ENCODE measurements at places on chromosomes 3 and 15.
A peak's percentile ranks its signal among the peaks of the same experiment; 100 is the strongest.

DNA sequence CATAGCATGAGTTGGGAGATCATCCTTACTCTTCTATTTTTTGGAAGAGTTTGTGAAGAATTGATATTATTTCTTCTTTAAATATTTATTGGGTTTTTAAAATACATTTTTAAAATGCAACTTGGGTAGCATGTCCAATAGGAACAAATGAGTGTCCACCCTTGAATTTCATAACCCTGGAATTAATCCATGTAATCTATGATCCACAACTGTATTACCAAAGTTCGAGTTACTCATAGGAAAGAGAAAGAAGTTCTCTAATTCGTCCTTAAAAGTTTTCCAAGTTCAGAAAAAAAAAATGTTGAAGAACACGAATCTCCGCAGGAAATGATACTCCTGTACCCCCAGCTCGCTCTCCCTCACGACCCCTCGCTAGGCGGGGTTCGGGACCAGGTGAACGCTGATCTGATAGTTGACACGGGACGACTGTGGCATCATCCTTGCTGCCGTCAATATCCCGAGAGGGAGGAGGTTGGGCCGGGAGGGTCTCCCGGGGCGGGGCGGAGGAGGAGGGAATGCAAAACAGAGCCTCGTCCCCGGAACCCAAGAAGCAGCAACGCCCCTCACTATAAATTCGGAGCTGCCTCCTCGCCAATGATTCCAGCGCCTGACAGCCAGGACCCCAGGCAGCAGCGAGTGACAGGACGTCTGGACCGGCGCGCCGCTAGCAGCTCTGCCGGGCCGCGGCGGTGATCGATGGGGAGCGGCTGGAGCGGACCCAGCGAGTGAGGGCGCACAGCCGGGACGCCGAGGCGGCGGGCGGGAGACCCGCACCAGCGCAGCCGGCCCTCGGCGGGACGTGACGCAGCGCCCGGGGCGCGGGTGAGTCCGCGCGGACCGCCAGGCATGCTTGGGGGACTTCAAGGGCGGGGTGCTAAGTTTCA lies at the start of gene AGTR1:
Gene AGTR1, plus strand, starts transcription at position 598 of the 884 bp plus-strand sequence. CDS start 43,133 bp downstream, outside the sequence.
- peak; percentile 61 for DNase-seq

DNA sequence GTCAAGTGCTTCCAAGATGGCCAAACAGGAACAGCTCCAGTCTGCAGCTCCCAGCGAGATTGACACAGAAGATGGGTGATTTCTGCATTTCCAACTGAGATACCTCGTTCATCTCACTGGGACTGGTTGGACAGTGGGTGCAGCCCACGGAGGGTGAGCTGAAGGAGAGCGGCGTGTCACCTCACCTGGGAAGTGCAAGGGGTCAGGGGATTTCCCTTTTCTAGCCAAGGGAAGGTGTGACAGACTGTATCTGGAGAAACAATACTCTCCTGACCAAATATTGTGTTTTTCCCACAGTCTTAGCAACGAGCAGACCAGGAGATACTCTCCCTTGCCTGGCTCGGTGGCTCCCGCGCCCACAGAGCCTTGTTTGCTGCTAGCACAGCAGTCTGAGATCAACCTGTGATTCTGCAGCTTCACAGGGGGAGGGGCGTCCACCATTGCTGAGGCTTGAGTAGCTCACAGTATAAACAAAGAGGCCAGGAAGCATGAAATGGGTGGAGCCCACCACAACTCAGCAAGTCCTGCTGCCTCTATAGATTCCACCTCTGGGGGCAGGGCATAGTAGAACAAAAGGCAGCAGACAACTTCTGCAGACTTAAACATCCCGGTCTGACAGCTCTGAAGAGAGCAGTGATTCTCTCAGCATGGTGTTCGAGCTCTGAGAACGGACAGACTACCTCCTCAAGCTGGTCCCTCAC lies 293.5 kb upstream of the SUCLG2 start:
- DNase-seq: no peak

DNA sequence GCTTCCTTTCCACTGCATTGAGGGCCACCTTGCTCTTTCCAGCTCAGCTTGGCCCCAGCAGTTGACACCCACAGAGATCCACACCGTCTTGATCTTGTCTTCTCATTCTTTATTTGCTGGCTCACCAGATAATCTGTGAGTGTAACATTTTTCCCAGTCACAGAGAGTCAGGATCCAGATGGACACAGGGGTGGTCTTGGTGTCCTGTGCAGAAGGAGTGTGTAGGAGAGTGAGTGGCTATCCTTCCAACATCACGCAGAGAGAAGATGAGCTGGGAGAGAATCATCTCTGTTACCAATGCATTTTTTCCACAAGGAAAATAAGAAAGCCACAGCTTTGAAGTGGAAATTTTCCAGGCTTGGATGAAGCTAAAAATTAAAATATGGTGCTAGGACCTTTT lies 100.1 kb downstream of the EPHB1 start:
- no peak for DNase-seq

DNA sequence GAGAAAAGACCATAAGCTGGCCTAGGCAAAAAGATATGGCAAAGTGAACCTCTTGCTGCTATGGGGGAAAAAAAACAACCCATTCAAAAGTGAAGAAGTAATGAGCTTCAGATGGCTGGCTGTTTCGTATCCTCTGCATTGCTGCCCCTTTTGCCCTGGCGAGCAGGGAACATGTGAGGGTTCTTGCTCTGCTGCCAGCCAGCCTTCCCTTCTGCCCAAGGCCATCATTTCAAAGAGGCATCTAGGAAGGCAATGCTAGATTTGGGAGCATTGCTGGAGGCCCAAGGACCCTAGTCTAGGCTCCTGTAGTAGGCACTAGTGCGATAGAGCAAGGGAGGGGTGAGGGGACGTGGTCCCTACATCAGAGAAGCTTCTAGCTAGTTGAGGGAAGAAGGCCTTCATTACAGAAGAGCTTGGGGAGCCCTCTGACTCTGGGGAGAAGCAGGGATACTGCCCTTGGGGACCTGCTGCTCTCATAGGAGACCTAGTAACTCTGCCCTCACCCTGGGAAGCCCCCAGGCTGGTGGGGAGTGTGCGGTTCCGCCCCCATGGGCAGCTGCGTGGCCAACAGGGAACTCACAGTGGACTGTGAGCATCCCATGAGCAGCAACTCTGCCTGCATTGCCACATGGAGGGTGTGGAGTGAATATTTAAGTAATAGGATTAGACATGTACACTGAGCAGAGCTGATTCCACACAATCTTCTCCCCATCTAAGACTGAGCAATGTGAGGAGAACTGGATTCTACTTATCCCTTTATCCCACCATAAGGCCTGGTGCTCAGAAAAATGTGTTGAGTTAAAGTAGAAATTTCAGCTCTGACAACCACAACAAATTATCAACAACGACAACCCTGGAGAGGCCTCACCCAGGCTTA lies 21.3 kb downstream of the ITGA11 start:
- DNase-seq: no peak

DNA sequence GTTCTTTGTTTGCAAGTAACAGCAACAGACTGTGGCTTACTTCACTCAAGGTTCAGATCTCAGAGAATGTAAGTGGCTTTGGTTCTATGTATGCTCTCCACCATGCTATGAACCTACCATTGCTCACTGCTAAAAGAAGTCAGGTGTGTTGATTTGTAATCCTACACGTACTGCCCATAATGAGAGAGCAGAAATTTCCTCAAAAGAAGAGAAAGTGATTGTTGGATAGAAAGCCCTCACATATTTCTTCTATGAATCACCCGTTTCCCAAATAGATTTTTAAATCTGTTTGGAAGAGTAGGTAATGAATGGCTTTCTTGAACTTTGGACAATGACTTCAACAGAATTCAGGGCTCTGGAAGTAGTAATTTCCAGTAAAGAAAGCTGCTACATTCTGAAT lies 565.4 kb downstream of the ROBO2 start:
- no peak for DNase-seq

DNA sequence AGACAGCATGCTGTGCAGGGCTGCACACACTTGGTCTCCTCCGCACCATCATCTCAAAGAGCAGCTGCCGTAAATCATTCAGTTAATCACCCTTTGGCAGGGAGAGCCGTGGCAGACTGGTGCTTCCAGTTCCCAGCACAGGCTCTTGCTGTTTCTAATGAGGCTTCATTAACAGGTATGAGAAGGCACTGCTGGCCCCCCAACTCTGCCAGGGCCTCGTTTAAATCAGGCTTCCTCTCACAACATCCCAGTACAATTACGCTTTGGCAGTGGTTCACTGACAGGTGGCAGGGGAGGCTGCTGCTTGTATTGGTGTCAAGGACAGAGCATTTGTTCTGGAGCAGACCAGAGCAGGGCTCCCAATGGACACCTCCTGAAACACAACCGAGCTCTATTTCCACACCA lies 77.1 kb downstream of the BFSP2 start:
- DNase-seq: no peak

- no peak for DNase-seq
Measured at GRCh38 chr3:4196506-4197147, 106.5 kb upstream of the SETMAR start.

GRCh38 chr15:38069511-38070011 lies 135.1 kb downstream of the TMCO5A start:
- DNase-seq: no peak

DNA sequence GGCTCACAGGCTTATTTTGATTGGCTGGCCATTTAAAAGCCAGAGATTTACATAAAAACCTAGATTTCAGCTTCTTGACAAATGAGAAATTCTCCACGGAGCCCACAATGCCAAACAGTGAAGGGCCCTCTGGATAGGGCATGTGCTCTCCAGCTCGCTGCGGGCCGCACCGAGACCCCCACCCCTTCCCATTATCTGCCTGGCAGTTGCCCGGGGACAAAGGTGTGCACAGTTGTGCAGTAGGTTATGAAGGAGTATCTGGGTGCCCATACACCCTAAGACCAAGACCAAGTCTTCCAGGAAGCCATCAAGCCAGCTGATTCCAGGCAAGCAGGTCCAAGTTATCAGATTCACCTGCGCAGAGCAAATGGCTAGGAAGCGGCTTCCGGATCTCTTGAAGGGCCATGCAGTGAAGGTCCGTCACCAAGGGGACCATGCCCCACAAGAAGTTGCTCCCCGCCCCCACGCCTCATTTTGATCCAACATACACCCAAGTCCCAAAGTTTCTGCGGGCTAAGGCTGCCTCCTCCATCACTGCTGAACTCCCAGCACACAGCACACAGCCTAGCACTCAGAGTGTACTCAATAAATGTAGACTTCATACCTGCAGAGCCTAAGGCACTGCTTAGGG lies 1.3 kb downstream of the MRPS25 start:
- no peak for DNase-seq

DNA sequence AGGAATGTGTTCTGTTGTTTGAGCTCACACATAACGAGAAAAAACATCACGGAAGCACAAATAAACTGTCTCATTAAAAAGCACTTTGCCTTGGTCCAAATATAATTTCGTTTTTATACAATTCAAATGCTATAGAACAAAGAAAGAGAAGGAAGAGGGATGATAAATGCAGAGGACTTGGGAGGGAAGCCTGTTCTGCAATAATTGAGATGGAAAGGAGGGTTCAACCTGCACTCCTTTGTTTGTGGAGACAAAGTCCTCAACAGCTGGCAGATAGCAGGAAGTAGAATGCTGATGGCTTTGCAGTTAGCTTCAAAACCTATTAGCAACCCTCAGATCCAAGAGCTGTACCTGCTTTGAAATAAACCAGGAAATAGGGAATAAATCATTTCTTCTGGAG lies 1010.8 kb downstream of the FHIT start:
- no peak for DNase-seq

GRCh38 chr3:129553719-129554118 lies 10.7 kb downstream of the H1-8 start:
- DNase-seq: no peak

- no peak for DNase-seq
Measured at GRCh38 chr3:15286022-15286421, 46.4 kb downstream of the SH3BP5 start.

DNA sequence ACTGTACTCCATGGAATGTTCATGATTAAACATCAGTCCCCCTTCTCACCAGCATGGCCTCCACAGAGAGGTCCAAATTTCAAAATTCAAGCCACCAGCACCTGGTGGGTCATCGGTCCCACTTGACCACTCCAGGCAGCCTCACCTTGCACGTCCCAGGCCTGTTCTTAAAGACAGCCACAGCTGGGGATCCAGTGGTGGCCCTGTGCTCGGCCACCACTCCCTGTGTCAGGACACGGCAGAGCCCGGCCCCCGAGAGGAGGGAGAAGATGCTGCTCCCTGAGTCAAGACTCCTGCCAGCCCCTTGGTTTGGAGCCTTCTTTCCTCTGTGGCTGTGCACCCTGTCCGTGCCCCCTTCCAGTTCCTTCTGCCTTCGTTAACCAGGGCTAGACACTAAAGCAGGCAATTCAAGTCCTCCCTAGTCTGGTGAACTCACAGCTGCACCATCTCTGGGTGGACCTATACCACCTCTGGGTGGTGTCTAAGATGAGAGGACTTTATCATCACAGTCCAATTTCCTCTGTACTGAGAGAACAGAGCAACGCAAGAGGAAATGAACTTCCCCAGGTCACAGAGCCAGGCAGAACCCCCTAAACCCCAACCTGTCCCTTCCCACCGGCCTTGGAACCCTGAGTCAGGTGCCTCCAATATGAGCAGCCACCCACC lies 97.1 kb downstream of the MEGF11 start:
- no peak for DNase-seq

DNA sequence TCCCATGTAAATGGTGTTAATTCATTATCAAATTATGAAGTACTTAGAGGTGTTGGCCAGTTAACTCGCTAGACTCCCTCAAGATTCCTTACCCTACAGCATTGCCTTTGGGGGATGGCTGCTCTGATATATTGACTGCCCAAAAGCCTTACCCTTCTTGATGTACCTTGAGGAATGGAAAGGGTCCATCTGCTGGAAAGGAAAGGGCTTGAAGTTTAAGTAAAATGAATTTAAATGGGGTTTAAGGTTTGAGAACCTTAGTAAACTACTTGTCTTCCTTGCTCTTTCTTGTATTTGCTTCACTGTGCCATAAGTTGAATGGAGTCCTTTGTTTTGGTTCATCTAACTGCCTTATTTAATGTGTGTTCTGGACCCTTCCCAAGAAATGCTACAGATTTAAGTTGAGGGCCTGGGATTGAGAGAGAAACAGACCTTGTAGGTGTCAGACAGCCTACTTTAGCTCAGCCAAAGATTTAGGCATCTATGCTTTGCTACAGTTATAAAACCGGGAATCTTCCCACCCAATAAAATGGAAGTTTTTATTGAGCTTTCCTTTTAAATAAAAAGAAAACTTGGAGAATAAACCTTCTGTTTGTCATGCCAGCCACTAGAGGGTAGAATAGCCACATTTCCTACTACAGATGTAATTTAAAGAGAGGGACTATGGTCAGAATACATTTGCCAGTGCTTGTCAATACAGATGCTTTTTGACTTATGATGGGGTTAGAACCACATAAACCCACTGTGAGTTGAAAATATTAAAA lies 25.3 kb downstream of the CMSS1 start:
- peak; percentile 37 for DNase-seq

- no peak for DNase-seq
Measured at GRCh38 chr15:51864408-51865056, 35.1 kb downstream of the TMOD3 start.

GRCh38 chr3:190385731-190386688 lies 2.0 kb upstream of the CLDN16 start:
- no peak for DNase-seq

GRCh38 chr15:99721104-99721778 lies 12.0 kb downstream of the LYSMD4 start:
- no peak for DNase-seq

DNA sequence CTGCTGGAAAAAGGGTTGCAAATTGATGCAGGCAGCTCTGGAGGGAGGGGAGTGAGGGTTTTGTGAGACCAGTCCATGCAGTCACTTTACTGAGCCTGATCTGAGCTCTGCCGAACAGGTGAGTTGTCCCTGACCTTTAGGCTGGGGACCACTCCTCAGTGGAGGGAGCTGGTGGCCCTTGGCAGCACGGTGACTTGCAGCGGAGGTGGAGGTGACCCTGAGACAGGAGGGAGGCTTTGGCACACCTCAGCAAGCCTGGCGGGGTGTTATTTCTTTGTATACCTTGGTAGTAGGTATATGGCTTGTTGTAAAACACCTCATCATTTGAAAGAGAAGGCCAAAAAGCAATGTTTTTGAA lies 43.5 kb downstream of the FGD5 start:
- DNase-seq: no peak
